NCI-H226 (cell line): ENCODE measurements at places on chromosomes 3 and 15.
A peak's percentile ranks its signal among the peaks of the same experiment; 100 is the strongest.

DNA sequence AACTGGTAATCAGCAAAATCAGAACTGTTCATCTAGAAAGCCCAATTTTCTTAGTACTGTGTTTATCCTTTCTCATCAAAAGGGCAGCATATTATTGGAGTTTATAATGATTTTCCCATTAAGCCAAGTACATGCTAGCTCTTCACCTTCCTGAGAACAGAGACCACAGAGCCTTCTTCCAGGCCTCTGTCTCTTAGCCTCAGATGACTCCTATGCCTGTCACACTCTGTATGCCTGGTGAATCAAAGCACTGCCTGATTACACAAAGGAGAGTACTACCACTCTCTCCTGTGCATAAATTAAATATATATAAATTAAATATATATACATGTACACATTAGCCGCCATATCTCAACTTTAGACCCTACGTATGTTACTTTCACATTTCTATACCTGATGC lies 636.1 kb downstream of the NTRK3 start:
- DNase-seq = no peak

GRCh38 chr15:40245666-40246450 lies 7.0 kb downstream of the PAK6 start:
- DNase-seq = no peak

DNA sequence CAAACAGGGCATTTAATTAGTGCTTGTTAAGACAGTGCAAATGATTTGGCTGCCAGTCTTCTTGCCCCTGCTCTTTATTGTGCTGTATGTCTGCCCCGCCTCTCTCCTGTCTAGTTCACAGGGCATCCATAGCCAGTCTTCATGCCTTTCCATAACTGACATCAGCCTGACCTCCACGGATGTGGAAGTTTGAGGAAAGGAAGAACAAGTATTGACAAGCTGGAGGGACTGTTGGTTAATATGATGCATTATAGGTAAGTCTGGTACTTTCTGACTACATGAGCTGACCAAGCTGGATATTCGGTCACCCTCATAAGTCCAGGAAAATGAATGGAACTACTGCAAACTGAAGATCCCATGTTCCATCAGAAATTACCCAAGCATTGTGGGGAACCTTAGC lies 325.9 kb downstream of the TIGIT start:
- no peak for DNase-seq

- no peak for DNase-seq
Measured at GRCh38 chr3:111608383-111608782, 13.2 kb upstream of the ZBED2 start.

GRCh38 chr15:40252141-40252437 lies 13.2 kb downstream of the PAK6 start:
- no peak for DNase-seq

GRCh38 chr3:127049393-127049792 lies 66.5 kb downstream of the PLXNA1 start:
- DNase-seq = peak; percentile 40

DNA sequence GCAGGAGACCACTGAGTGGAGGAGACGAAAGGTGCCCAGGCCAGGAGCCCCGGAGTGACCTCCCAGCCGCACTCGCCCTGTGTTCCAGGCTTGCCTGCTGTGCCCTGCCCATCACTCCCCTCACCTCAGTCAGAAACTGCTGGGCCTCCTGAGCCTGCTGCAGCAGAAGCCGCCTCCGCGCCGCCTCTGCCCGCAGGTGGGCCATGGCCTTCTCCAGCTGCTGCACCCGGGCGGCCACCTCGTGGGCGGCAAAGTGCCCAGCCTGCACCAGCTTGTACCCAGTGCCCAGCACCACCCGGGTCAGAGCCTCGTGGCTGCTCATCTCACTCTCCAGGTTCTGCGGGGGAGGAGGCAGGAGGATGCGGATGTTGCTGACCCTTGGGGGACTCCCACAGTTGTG lies 17.6 kb downstream of the PLA2G4B start:
- DNase-seq = no peak
